Fibroblast of villous mesenchyme (primary cell): ENCODE measurements at places on chromosomes 4 and X. TPM values are rescaled to one million over a fixed set of nuclear protein-coding genes. Genes with fewer than 3 reads are reported as not detected.

- no peak for DNase-seq
Measured at GRCh38 chrX:96982161-96982560, 98.5 kb downstream of the RPA4 start.

DNA sequence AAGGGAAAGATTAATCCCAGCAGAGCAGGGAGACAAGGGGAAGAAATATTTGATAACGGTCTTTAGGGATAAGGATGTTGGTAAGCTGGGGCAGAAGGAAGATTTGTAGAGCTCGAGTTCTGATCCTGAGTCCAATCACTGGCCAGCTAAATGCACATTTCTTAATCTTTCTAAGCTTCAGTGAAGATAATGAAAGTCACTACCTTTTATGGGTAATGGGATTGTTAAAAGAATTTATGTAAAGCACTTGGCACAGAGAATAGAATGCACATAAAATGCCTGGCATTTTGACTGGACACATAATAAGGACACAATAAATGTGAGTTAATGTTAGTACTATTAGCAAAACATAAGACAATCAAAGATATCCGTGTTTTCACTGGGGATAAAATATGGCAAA is 43.3 kb downstream of the NCAPG start:
- peak; percentile 29 for DNase-seq

DNA sequence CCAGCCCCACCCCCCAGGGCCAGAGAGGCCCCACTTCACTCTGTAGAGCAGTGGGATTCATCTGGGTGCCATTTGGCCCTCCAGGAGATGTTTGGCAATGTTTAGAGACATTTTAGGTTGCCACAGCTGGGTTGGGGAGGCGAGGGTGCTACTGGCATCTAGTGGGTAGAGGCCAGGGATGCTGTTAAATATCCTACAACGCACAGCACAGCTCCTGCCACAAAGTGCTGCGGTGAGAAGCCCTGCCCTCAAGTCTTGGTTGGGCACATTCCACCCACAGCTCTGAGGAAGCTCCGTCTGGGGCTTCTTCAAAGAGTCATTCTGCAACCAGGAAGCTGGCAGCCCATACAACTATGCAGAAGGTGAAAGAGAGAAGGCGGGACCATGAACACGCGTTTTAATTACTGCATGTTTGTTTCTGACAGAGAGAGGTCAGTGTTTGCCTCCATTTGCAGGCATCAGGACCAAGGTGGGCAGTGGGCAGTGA is 48.1 kb upstream of the FAM9C start:
- DNase-seq = no peak

Gene CT45A1
- total RNA-seq = not detected in 2 replicates

GRCh38 chrX:44310227-44310626 is 33.2 kb downstream of the EFHC2 start:
- DNase-seq = no peak

- no peak for DNase-seq
Measured at GRCh38 chr4:24443200-24443599, 141.2 kb downstream of the DHX15 start.

- DNase-seq = no peak
Measured at GRCh38 chr4:21544415-21544814, 404.2 kb downstream of the KCNIP4 start.

DNA sequence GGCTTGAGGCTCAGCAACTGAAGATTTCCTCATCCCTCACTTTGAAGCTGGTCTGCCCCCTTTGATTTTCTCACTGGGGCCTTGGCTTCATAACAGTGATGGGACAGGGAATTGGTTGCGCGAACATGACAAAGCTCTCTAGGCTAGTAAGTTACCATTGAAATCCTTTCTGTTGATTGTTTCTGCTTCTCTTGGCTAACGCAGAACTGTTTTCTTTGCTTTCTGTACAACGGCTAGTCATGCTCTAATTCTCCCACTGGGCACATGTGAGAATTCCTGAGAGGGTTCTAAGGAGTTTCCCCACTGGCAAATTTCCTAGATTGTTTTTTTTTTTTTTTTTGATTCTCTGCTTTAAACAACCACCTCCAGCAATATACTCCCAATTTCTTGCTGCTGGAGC is 738.6 kb downstream of the PCDH7 start:
- DNase-seq = peak; percentile 1

DNA sequence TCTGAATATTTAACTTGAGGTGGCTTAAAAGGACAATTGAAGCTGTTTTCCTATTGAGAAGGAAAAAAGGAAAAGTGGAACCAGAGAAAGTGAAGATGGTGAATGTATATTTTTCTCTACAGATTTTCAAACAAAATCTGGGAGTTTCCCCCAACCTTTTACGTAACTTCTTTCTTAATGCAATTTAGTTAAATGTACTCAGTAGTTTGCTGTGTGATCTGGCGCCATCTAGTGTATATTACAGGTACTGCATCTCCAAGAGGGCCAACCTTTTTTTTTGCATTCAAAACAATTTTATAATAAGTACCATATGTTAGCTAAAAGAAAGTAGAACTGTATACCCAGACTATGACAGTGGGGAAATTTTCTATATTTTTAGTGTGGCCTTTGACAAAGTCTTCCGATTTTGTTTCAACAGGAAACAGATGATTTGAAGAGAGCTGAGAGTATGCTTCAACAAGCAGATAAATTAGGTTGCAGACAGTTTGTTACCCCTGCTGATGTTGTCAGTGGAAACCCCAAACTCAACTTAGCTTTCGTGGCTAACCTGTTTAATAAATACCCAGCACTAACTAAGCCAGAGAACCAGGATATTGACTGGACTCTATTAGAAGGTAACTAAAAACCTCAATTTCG is 82.0 kb downstream of the PLS3 start:
- DNase-seq = peak; percentile 81
